Kidney (tissue), 22 donors: ENCODE measurements at places on chromosomes 11 and 22. TPM values are rescaled to one million over a fixed set of nuclear protein-coding genes. Genes with fewer than 3 reads are reported as not detected.

DNA sequence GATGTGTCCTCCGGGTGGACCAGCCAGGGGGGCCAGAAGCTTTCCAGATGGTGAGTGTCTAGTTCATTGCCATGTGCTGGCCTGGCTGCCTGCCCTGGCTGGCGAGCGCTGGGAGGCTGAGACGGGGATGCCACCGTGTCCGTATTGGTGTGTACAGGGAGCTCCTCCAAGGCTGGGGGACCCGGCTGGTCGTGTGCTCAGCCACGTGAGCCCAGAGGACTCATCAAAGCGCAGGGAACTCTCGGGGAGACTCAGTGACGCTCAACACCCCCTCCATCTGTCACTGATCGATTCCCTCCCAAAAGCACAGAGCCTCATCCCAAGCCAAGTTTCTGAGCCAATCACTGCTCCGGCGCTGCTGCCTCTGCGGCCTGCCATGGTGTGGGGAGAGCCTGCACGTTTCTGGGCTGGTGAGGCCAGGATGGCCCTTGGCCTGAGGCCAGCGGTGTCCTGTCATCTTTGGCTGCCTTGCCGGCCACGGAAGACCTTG, 423.7 kb downstream of the SHANK2 start:
- DNase-seq, result no peak

DNA sequence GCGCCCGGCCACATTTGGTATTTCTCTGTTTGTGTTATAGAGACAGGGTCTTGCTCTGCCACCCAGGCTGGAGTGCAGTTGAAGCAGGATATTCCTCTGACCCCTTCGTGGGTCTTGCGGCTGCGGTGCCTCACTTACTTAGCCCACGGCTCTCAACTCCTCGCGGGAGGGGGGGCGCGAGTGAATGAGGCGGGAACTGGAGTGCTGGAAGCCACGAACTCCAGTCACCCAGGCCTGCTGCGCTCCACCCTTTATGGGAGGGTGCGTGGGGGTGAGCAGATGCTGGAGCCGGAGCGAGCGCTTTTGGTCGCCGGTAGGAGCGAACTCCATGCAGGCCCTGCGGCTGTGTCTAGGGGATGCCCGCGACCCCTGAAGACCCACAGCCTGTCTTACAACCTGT, 1.8 kb downstream of the C11orf54 start:
- DNase-seq, result no peak

GRCh38 chr11:62805076-62805892, at the start of gene NXF1:
NXF1 (minus strand) TSS chr11:62805440; CDS start chr11:62805356, 84 bp downstream.
- DNase-seq, result peak; percentile 98

- no peak for DNase-seq
Measured at GRCh38 chr11:22656130-22656529, 10.3 kb upstream of the GAS2 start.

DNA sequence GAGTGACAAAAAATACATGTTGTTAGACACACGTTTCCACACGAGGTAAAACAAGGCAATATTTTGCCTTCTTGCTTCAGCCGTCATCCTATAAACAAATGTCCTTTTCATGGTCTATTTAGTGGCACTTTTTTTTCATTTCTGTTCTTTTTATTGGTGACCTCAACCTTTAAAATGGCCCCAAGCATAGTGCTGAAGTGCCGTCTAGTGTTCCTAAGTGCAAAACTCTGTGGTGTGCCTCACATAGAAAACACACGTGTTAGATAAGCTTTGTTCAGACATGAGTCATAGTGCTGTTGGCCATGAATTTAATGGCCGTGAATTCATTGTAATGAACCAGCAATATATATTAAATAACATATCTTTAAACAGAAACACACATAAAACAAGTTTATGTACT, 15.6 kb downstream of the OVCH2 start:
- DNase-seq, result no peak

GRCh38 chr11:87974797-87975196, 200.4 kb downstream of the RAB38 start:
- DNase-seq, result no peak

DNA sequence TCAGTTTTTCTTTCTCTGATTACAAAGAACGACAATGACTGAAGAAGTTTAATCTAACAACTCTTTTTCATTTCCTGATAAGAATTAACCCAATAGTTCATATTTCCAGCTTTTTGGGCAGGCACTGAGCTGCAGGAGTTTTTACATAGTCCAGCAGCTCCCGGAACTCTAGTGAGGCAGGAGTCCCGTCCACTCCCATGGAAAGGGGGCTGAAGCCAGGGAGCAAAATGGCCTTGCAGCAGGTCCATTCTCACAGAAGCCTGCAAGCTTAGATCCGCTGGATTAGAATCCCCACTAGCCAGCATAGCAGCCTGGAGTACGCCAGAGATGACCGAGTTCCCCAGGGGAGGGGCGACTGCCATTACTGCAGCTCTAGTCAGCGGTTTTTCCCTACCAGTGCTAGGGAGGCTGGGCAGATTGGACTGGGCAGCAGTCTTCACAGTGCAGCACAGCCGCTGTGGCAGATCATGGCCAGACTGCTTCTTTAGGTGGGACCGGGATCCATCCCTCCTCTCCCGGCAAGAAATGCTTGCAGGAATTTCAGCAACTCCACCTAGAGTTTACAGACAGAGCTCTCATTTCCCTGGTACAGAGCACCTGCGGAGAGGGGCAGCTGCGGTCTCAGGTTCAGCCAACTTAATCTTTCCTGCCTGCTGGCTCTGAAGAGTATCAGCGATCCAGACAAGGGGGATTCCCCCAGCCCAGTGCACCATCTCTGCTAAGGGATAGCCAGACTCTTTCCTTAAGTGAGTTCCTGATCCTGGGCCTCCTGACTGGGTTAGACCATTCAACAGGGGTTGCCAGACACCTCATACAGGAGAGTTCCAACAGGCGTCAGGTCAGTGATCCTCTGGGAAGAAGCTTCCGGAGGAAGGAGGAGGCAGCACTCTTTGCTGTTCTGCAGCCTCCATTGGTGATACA, 742 bp upstream of the CASP4 start:
- no peak for DNase-seq

- peak; percentile 79 for DNase-seq
Measured at GRCh38 chr11:8006349-8006977, 19.3 kb downstream of the EIF3F start.

- DNase-seq, result no peak
Measured at GRCh38 chr11:113884361-113884836, 9.0 kb upstream of the USP28 start.

- DNase-seq, result no peak
Measured at GRCh38 chr11:128860571-128861361, 6.3 kb downstream of the KCNJ1 start.

GRCh38 chr11:86978756-86979608, 23.8 kb upstream of the FZD4 start:
- no peak for DNase-seq

GRCh38 chr11:95767498-95767897, 22.1 kb downstream of the FAM76B start:
- no peak for DNase-seq

DNA sequence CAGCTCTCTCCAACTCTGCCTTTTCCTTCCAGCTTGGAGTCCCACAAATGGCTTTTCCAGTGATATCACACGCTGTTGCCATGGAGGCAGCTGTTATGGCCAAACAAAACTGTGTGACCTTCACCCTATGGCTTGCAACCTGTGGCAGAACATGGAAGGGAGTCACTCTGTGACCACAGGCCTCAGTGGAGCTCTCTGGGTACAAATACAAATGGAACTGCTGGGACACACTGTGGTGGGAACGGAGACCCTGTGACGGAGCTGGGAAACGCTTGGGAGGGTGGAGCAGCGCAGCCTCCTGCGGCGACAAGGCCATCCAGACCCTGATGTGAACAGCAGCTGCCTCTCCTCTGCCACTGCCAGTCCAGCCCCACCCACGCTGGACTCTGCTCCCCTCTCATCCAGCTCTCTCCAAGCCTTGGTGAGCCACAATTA, 162.5 kb downstream of the ETS1 start:
- peak; percentile 61 for DNase-seq

GRCh38 chr11:72091292-72091691, 10.6 kb downstream of the LRRC51 start:
- DNase-seq, result peak; percentile 77

DNA sequence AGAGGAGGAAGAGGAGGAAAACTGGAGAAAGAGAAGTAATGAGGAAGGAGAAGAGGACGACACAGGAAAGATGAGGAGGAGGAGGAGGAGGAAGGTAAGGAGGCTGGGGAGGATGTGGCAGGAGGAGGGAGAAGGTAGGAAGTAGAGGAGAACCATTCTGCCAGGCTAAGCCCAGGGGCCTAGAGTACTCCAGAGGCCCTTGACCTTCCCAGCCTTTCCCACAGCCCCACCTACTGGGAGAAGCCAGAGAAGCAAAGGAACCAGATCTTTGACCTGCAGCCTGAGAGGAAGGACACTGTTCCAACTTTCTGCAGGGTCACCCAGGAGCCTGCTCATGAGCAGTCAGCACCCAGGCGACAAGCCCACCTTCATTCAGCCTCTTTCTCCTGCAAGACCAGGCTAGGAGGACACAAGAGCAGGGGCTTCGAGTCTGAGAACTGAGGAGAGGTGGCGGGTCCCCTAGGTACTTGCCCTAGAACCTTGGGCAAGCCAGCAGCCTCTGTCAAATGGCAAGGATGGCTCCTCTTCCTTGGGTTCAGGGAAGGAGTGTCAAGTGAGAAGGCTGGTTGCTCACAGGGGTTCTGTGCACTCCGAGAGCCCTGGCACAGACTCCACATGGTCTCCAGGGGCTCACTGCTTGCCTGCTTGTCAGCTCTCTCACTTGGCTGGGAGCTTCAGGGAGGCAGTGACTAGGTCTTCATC, 27.9 kb upstream of the OAF start:
- no peak for DNase-seq

- DNase-seq, result no peak
Measured at GRCh38 chr11:132142121-132142520, 771.7 kb downstream of the NTM start.

GRCh38 chr22:39525658-39525975, 5.3 kb downstream of the ATF4 start:
- DNase-seq, result no peak

- no peak for DNase-seq
Measured at GRCh38 chr11:28701760-28702449, 593.7 kb downstream of the METTL15 start.

- peak; percentile 96 for DNase-seq
Measured at GRCh38 chr11:12746593-12747097, 72.4 kb downstream of the TEAD1 start.

DNA sequence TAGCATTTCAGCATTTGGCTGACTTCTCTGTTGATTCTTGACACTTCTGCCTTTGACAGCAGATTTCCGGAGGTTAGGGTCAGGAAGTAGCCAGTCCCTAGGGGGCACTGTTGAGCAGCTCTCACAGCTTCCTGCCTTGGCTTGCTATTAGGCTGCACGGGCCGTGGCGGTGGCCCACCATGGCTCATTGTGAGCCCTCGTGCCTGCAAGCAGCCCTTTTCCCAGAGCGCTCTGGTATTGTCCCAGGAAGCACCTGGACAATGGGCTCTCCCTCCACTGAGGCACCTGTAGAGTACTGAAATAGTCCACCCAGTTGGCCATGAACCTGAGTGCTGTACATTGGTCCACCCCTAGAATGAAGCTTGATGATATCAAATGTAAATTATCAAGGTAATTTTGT, 100.2 kb upstream of the GAL start:
- peak; percentile 40 for DNase-seq

- no peak for DNase-seq
Measured at GRCh38 chr22:37663521-37664140, 5.1 kb downstream of the PDXP start.

DNA sequence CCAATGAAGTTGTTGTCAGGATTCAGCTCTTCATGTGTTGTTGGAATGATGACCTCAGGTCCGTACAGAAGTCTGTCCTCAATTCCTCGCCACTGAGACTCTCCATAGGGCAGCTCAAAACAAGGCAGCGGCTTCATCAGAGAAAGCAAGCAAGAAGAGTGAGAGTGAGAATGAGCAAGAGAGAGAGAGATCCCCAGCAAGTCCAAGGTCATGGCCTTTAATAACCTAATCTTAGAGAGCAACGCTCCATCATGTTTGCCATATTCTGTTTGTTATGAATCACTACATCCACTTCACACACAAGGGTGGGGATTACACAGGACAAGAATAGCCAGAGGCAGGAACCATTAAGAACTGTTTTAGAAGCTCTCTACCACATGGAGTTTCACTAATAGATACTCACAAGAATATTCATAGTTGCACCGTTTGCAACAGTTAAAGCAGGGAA, 23.3 kb upstream of the MMP7 start:
- no peak for DNase-seq

DNA sequence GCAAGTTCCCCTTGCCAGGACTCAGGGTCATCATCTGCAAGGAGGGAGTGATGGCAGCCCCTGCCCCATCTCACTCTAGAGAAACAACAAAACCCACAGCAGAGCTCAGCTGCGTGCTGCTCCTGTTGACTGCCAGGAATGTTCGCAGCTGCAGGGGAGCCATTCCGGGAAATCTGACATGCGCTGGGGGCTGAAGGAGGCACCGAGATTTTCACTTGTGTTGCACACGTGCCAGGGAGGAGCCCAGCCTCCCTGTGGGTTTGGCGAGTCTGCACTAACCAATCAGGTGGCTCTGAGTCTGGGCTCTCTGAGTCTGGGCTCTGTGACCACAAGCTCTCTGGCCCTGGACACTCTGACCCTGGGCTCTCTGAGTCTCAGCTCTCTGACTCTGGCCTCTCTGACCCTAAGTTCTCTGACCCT, 10.5 kb downstream of the FGF3 start:
- DNase-seq, result peak; percentile 66

- no peak for DNase-seq
Measured at GRCh38 chr22:24107661-24108060, 73.6 kb upstream of the SUSD2 start.

DNA sequence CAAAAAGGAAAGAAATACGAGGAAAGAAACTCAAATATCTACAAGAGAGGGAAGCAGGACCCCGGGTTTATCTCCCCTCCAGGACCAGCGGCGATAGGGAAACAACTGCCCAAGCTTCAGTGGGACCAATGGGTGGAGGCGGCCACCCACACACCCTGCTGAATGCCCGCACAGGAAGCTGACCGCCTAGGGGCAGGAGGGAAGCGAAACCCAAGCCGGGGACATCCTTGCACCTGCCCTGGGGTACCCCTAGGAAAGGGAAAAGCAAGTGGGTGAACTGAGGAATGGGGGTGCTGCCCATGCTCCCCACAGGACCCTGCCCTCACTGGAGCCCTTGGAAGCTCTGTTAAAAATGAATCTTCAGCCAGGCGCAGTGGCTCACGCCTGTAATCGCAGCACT, 27.6 kb upstream of the HMOX1 start:
- peak; percentile 71 for DNase-seq

DNA sequence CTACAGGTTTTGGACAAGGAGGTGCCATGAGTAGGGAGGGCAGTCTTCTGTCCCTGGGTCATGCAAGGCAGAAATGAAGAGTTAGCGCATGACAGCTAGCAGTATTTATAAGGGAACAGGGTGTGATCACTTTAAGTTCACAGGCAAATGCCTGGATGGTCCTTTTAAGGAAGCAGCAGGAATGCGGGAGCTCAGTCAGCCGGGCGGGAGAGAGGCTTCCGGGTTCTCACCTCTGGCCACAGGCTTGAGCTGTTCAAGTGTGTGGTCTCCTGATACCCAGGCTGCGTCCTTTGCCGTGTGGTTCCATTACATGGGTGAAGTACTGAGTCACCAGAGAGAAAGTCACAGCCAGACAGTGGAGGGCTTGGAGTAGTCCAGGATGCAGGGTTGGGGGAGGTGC, 105.4 kb downstream of the BCR start:
- no peak for DNase-seq

The MOGAT2 gene
- polyA plus RNA-seq, result 1.1 TPM

The CRYBB3 gene
- polyA plus RNA-seq, result 5.3 TPM

The MN1 gene
- 0.92 TPM for polyA plus RNA-seq

The CADM1 gene
- polyA plus RNA-seq, result 24.0 TPM
